ENCODE measurements at places on chromosomes 4 and X.
A peak's percentile ranks its signal among the peaks of the same experiment; 100 is the strongest.

DNA sequence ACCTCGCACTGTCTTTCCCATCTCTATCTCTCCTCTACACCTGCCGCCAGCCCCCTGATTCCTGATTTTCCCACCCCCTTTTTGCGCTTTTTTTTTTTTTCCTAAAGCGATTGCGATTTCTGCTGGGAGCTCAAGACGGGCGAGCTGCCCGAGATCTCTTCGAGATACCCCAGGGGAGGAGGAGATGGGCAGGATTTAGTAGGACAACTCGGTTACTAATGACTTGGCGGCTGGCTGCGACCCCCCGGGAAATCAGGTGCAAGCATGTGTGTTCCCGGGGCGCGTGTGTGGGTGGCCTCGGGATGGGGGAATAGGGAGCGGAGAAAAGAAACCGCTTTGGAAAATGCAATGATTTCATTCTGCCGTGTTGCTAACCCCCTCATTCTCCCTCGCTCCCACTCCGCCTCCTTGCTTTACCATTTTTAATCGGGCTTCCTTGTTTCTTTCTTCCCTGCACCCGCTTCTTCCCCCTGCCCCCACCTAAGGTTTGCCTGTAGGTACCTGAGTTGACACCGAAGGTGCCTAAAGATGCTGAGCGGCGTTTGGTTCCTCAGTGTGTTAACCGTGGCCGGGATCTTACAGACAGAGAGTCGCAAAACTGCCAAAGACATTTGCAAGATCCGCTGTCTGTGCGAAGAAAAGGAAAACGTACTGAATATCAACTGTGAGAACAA, 4.4 kb downstream of the SLITRK2 start:
- no peaks in the 10 kb centered on the region for H3K36me3 ChIP-seq
- no peaks in the 10 kb centered on the region for H3K4me1 ChIP-seq
- peak overlapping the region; percentile 8 for H3K27ac ChIP-seq
- no peak for DNase-seq
- no peaks in the 10 kb centered on the region for H3K27me3 ChIP-seq
- H3K4me3 ChIP-seq, result peak overlapping the region; percentile 0

- no peak overlapping the region for H3K27ac ChIP-seq
- no peaks in the 10 kb centered on the region for H3K27me3 ChIP-seq
- no peak overlapping the region for H3K4me3 ChIP-seq
- H3K4me1 ChIP-seq, result no peaks in the 10 kb centered on the region
- no peaks in the 10 kb centered on the region for H3K36me3 ChIP-seq
Measured at GRCh38 chr4:144658903-144659302, 12.9 kb downstream of the HHIP start.

GRCh38 chr4:25160714-25161592, 704 bp upstream of the SEPSECS start:
- no peaks in the 10 kb centered on the region for H3K4me1 ChIP-seq
- peak overlapping the region; percentile 83 for H3K4me3 ChIP-seq
- H3K27me3 ChIP-seq, result no peaks in the 10 kb centered on the region
- DNase-seq, result peak; percentile 15
- H3K36me3 ChIP-seq, result peaks cover 2% of the 10 kb centered on the region

DNA sequence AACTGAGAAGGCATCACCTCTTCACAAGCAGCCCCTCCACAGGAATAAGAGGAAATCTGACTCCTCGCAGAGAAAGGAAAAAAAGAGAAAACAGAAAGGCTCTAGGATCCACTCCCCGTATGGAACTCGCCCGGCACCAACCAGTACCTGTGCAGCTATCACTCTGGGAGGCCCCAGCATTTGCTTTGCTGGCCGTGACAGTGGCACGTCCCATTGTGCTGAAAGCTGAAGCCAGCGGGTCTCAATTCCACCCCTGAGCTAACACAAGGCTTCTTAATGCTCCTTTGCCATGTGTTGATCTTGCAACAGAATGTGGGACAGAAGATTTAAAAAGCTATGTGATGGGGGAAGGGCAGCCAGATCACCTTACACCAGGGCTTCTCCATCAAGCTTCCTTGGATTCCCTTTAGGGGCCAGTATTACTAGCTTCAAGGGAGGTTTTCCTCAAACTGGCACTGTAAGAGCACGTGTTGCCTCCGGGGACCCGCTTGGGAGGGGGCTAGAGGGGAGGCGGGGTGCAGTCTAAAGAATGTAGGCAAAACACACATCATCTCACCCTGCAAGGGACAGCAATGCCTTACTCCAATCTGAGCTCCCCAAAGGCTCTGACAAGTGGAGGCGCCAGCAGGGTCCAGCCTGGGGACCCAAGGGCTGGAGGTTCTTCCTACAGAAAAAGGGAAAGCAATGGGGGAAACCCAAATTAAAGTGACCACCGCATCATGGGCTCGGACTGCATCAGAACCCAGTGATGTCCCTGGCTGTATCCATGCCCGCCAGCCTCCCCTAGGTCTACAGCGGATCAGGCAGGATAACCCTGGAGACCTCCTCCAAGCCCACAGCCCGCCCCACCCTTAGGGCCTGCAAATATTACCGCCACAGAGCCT, 1.2 kb downstream of the USP46 start:
- H3K4me3 ChIP-seq, result peak overlapping the region; percentile 83
- H3K36me3 ChIP-seq, result peaks cover 9% of the 10 kb centered on the region
- H3K4me1 ChIP-seq, result peaks cover 43% of the 10 kb centered on the region
- DNase-seq, result no peak
- H3K27me3 ChIP-seq, result no peaks in the 10 kb centered on the region

DNA sequence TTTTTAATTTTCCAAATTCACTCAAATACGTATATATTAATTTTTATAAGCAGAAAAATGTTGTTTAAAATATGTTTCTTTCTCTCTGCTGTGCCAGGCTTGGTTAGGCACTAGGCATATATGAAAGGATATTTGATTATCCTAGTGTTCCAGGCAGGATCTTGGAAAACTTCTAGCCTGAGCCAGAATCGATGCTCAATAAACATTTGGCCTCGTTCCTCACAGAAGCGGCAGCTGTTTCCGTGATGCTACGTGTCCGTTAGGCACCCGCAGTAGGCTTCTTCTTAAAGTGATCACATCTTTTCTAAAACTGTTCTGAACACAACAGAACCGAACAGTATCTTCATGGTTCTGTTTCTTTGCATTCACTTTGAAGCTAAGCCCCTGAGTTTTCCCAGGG, 50.1 kb upstream of the CRMP1 start:
- H3K4me3 ChIP-seq, result no peak overlapping the region
- no peak for DNase-seq

- no peak overlapping the region for H3K4me3 ChIP-seq
- no peaks in the 10 kb centered on the region for H3K27me3 ChIP-seq
- no peak overlapping the region for H3K27ac ChIP-seq
- no peak for DNase-seq
Measured at GRCh38 chr4:71855944-71856343, 72.1 kb upstream of the GC start.

- no peak overlapping the region for H3K4me3 ChIP-seq
- no peaks in the 10 kb centered on the region for H3K36me3 ChIP-seq
- H3K27me3 ChIP-seq, result no peaks in the 10 kb centered on the region
- peaks cover 28% of the 10 kb centered on the region for H3K4me1 ChIP-seq
Measured at GRCh38 chr4:38189445-38189844, 229.2 kb downstream of the PTTG2 start.

- H3K27me3 ChIP-seq, result no peaks in the 10 kb centered on the region
- no peaks in the 10 kb centered on the region for H3K4me1 ChIP-seq
- H3K27ac ChIP-seq, result no peak overlapping the region
- no peak for DNase-seq
- H3K4me3 ChIP-seq, result no peak overlapping the region
Measured at GRCh38 chrX:25851141-25851540, 287.0 kb upstream of the MAGEB18 start.

GRCh38 chrX:149003863-149004660, 501.0 kb downstream of the IDS start:
- H3K4me3 ChIP-seq, result no peak overlapping the region
- no peaks in the 10 kb centered on the region for H3K36me3 ChIP-seq
- DNase-seq, result no peak
- no peaks in the 10 kb centered on the region for H3K4me1 ChIP-seq
- H3K27me3 ChIP-seq, result no peaks in the 10 kb centered on the region

- H3K27me3 ChIP-seq, result no peaks in the 10 kb centered on the region
- H3K36me3 ChIP-seq, result no peaks in the 10 kb centered on the region
- H3K4me3 ChIP-seq, result no peak overlapping the region
Measured at GRCh38 chrX:16914058-16914457, 32.4 kb upstream of the REPS2 start.

DNA sequence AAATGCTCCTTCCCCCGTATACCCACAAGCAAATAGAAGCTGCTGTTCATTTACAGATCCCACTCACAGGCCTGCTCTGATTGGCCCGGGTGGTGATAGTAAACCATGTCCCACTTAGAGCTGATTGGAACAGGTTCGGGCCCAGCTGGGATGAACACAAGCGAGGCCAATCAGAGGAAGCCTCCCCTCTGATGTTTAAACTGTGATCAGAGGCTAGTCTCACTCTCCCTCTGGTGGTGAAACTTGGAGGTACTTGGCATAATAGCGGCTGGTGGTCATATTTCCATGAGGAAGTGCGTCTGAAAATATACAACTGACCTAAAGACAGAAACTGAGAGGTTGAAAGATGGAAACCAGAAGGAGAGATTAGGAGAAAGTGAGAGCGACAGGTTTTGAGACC, 51.5 kb upstream of the TRPC3 start:
- no peak overlapping the region for H3K27ac ChIP-seq
- H3K4me1 ChIP-seq, result no peaks in the 10 kb centered on the region
- no peak overlapping the region for H3K4me3 ChIP-seq
- H3K27me3 ChIP-seq, result no peaks in the 10 kb centered on the region
- H3K36me3 ChIP-seq, result no peaks in the 10 kb centered on the region

GRCh38 chr4:38930204-38930603, 62.6 kb downstream of the FAM114A1 start:
- H3K36me3 ChIP-seq, result peaks cover 94% of the 10 kb centered on the region
- no peak for DNase-seq
- no peak overlapping the region for H3K4me3 ChIP-seq
- no peaks in the 10 kb centered on the region for H3K4me1 ChIP-seq
- H3K27ac ChIP-seq, result no peak overlapping the region

DNA sequence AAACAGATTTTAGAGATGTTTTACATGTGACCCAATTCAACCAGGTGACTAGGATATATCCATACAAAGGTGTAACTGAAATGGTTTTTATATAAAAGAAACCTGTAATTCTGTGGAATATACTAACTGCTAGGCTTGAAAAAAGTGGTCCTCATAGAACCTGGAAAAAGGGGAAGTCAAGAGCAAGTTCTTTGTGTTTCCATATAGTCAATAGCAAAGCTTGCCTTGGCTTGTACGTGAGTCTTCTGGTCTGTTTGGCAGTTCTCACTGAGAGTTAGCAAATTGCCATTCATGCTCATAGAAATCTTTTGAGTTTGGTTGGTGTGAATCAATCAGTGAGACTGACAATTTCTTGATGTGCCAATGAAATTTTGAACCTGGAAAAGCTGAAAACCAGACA, 79.4 kb upstream of the SMIM10 start:
- no peak overlapping the region for H3K27ac ChIP-seq
- no peak for DNase-seq
- no peak overlapping the region for H3K4me3 ChIP-seq
- no peaks in the 10 kb centered on the region for H3K4me1 ChIP-seq
- no peaks in the 10 kb centered on the region for H3K36me3 ChIP-seq

GRCh38 chr4:182885022-182885737, 32.0 kb downstream of the DCTD start:
- DNase-seq, result no peak
- peaks cover 71% of the 10 kb centered on the region for H3K36me3 ChIP-seq
- H3K27me3 ChIP-seq, result no peaks in the 10 kb centered on the region
- H3K4me1 ChIP-seq, result peaks cover 5% of the 10 kb centered on the region

- no peaks in the 10 kb centered on the region for H3K27me3 ChIP-seq
- no peaks in the 10 kb centered on the region for H3K36me3 ChIP-seq
- no peaks in the 10 kb centered on the region for H3K4me1 ChIP-seq
- no peak for DNase-seq
- no peak overlapping the region for H3K27ac ChIP-seq
Measured at GRCh38 chr4:72489267-72489666, 79.8 kb downstream of the ADAMTS3 start.

DNA sequence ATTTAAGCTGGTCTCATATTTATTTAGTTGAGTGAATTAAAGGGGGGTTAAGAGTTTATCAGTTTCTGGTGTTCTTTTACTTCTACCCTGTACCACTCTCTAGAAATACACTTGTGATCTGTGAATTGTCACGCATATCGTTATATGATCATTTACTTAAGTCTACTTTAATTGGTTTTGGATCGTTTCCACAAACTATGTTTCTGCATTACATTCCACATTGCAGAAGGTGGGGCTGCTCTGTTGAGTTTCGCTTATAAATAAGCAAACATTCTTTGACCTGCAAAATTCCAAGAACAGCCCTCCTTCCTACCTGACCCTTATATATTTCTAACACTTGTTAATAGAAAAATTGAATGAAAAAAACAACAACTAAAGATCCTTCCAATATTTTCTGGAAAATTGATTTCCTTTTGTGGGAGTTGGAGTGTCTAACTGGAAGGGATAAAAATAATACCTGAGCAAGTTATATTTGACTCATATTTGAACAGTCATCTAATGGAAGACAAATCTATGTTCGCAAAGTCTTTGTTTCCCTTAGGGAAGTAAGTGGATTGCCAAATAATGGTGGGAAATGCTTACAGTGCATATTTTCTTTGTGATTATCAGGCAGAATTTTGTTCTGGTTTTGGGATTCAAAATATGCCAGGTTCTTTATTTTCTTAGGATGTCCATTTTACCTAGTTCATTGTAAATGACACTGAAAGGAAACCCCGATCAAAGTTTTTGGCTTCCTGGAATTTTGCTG, 152.7 kb downstream of the RELL1 start:
- H3K4me3 ChIP-seq, result no peak overlapping the region
- H3K4me1 ChIP-seq, result no peaks in the 10 kb centered on the region
- H3K36me3 ChIP-seq, result no peaks in the 10 kb centered on the region
- DNase-seq, result no peak
- no peak overlapping the region for H3K27ac ChIP-seq
- no peaks in the 10 kb centered on the region for H3K27me3 ChIP-seq

GRCh38 chr4:89296399-89296798, 11.2 kb downstream of the GPRIN3 start:
- no peak for DNase-seq
- no peaks in the 10 kb centered on the region for H3K27me3 ChIP-seq
- H3K4me3 ChIP-seq, result no peak overlapping the region
- H3K4me1 ChIP-seq, result peaks cover 25% of the 10 kb centered on the region
- H3K36me3 ChIP-seq, result no peaks in the 10 kb centered on the region
